ENCODE measurements at places on chromosomes 5 and 9.
A peak's percentile ranks its signal among the peaks of the same experiment; 100 is the strongest.

DNA sequence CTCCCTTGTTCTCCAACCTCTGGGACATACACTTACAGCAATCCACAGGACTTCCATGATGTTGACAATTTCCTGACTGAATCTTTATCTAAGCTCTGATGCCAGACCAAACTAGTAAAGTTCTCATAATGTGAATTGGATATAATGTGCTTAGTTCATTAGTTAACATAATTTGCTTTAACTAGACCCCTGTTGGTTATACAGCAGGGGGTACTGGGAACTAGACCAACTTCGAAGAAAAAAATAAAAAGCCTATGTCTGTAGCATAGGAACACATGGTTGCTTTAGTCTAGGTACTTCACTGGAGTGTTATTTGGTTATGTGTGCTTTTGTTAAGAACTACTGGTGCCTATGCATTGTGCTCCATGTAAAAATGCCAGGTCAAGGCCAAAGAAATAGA, 173.8 kb downstream of the ADAMTS6 start:
- no peak for DNase-seq

DNA sequence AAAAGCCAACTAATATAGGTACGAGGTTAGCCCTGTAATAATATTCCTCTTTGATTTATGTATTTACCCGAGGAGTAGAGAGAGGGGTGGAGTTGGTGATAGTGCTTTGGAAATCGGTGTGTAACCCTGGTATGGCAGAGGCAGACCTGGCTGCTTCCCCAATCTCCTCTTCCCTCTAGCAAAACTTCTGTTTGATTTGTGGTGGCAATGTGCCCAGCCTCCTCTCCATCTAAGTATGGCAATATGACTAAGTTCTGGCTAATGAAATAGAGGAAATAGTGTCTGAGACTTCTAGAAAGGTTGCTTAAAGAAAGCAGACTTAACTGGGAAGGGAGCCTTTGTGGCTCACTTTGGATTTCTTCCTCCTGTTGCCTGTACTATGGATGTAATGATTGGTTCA, 491.1 kb downstream of the ENC1 start:
- no peak for DNase-seq

DNA sequence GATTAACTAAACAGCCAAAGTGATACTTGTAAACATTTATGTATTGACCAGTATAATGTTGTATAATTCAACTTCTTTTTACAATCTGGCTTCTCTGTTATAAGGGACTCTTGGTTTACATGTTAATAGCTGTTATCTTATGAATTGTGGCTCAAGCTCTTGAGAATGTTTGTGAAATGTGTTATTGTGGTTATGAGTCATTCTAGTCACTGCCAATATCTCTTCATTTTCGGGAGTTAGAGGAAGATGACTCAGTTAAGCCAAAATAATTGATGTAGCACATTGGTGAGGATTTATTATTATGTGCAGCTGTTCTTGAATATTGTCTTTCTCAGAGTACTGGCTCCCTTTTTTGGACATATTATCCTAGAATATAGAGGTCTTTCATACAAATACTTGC, 655.2 kb upstream of the RIOK2 start:
- DNase-seq, result no peak

DNA sequence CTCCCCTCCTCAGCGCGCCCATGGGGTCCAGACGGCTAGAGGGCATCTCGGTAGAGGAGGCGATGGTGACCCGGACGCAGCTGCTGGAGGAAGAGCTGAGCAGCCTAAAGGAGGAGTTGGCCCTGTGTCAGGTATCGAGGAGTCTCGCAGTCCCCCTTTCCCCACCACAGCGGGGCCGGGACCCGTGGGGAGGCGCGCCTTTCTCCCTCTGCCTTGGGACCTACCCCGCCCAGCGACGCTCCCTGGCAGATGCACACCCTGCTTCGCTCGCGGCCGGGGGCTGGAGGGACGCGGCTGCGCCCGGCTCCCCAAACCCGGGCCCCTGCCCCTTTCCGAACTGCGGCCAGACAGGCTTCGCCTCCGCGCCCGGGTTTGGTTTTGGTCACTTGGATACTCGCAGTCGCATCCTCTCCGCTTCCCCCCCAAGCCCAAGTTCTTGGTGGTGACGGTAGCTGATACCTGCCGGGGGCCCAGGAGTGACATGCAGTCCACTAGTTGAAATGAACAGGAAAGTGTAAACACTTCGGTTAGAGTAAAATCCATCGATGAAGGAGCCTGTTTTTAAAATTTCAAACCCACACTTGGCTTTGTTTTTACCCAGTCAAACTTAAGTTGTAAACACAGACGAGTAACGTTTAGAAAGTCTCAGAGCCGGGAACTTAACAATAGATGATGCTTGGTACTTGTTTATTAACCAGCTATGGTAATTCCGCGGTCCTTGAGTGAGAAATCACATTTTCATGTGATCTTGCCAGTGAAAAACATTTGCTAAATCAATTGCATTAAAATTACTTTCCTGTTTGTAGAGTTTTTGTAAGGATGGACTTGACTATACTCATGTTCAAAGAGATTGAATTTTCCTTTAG, 688 bp downstream of the CNTLN start:
- DNase-seq, result peak; percentile 10

DNA sequence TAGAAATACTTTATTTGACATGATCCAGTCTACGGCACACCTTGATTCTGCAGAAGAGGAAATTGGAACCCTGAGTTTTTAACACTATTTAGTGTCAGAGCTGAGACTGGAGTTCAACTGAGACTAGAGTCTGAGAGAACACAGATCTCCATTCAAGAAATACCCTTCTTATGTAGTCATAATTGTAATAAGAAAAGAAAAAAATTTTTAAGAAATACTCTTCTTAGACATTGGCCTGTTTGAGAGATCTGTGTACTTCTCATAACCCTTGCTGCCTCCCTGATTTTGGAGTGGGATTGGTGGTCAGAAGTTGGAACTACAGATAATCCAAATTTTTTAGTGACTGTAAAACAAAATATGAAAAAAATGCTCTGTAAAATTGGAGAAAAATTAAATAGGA, 253.4 kb downstream of the ARRDC3 start:
- DNase-seq, result no peak

DNA sequence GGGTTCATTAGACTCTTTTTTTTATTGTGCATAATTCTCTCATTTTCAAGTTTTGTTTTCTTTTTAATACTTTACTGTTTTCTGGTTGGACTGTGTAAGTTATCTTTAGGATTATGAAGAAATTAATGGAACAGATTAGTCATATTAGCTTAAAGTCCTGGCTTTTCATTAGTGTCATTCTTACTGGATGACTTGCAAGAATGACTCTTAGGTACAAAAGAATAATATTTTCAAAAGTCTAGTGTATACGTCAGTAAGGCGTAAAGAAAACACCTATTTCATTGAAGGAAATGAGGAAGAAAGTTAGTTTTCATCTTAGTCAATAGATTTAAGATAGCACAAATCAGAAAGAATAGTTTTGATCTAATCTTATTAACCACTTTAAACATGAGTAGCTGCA, 20.4 kb downstream of the UHRF2 start:
- no peak for DNase-seq

DNA sequence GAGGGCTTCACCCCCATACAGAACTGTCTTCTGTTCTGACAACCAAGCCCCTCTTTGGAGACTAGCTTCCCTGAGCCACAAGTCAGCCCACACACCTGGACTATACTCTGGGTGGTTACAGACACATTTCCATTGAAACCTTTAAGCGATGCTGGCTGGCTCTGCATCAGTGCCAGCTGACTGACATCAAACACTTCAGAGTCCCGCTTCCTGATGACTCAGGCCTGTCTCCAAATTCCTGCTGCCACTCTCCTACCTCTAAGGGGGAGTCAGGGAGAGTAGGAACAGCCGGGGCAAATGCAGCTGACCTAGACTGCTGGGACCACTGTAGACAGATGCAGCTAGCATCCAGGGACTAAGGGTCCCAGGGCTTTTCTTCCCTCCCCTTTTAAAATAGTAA, 59.4 kb downstream of the SIL1 start:
- no peak for DNase-seq

DNA sequence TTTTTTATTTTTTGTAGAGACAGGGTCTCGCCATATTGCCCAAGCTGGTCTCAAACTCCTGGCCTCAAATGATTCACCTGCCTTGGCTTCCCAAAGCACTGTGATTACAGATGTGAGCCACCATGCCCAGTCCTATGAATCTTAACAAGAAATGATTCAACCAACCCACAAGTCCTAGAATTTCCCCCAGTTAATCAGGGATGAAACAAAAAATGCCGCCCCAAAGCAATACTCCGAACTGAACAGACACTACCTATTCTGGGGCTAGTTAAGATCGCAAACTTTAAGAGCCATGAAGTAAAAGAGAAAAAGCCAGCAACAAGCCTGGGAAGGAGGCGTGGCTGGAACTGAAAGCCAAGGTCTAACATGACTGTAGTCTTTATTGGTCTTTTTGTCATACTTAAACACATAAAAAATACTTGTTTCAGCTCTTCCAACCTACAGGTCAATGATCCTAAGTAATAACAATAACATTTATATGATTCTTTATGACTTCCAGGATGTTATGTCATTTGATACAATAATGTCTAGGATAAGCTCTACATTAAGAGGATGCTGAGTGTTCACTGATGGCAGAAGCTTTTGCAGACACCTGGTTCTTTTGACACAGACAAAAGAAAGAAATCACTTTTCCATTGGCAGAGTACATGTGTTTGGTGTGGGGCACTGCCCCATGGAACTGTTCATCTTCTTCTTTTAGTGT, 361.1 kb upstream of the TLE4 start:
- no peak for DNase-seq

DNA sequence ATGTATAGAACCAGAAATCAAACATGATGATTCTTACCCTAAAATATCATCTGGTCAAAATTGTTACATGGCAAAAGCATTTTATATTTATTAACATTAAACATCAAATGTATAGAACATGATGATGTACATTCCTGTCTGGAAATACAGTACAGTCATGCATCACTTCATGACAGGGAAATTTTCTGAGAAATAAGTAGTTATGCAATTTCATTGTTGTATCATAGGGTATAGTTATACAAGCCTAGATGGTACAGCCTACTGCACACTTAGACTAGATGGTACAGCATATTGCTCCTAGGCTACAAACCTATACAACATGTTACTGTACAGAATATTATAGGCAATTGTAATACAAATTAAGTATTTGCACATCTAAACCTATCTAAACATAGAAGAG, 64.6 kb upstream of the VCAN start:
- DNase-seq, result no peak

DNA sequence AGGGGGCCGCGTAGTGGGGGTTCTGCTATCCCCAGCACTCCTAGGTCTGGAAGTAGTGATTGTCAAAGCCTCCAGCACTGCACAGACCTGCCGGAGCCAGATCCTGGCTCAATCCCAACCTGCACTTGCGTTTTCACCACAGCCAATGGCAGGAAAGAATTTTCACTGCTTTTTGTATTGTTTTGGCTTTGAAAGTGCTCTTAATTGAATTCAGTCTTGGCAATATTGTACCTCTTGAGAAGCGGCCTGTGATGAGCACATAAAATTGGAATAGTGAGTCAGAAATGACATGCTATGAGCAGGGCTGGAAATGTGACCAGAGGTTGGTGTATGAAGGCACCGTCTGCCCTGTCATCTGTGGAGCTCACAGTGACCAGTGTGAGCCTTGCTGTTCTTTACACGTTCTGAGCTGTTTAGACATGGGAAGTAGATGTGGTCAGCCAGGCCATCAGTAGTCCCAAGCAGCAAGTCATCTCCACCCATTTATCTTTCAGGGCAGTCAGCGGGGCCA, 41.5 kb downstream of the SECISBP2 start:
- no peak for DNase-seq

- no peak for DNase-seq
These were observed 280.3 kb upstream of the CDH9 start for GRCh38 chr5:27318701-27319100.

Measured in stimulated activated naive CD8-positive, alpha-beta T cell treated with anti-CD3 and anti-CD28 coated beads, Interleukin-15, Interleukin-2, amounts not matched to agents 100 U/mL and 50 U/mL, for 24 hours (primary cell).